Stimulated activated CD4-positive, alpha-beta T cell treated with anti-CD3 and anti-CD28 coated beads, Interleukin-12 subunit alpha, Interleukin-12 subunit beta, amount 100 ng/mL, for 48 hours (primary cell): ENCODE measurements at places on chromosomes 5 and 9.

GRCh38 chr9:113522419-113522818, 58.9 kb downstream of the RGS3 start:
- no peak for DNase-seq

DNA sequence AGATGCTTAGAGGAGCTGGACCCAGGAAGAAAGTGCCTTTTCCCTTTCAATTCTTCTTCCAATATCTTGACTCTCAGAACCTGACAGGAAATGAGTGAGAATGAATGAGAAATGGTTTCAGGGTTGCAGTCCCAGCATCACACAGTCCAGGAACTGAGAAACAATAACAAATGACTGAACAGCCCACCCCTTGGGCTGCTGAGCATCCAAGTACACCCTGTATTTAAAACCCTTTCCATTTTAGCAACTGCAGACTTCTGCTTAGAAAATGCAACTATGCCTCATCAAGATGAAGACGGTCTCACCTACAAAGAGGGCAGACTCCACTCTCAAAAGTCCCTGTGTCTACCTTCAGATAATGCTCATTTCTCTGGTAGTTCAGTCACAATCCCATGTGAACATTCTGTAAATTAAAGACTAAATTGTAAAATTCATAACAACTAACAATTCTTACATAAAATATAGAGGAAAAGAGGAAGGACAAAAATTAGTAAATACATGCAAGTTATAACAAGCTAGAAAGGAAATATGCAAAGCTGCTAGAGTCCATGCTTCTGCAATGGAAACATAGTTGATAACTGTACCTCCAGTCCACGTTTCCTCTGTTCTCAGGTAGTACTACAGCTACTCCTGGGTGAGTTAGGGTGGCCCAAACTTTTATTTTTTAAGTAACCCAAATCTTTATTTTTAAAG, 316.5 kb downstream of the ICE1 start:
- DNase-seq, result no peak

DNA sequence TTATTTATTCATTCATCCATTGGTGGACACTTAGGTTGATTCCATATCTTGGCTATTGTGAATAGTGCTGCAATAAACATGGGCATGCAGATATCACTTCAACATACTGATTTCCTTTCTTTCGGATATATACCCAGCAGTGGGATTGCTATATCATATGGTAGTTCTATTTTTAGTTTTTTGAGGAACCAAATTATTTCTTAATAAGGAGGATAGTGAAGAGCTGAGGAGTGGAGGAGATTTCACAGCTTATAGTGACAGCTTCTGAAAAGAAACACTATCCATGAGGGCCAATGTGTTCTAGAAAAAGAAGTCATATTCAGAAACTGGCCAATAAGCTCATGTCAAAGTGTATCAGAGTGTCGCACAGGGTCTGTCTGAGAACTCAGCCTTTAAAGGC, 183.3 kb downstream of the SEC61B start:
- no peak for DNase-seq

DNA sequence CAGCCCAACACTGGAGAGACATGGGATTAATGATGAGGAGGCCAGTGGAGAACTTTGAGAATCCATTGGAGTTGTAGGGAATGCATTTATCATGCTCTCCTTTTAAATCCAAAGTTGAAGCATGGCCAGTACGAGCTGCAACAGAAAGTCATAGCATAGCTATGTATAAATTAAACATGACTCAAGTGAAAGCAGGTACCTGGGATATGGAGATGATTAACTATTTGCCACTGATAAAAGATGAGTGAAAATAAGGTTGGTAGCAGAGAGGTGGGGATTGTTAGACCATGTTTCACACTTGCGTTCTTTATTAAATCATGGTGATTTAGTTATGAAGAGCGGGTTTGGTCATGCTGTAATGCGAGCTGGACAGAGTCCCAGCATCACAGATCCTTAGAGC, 189.6 kb downstream of the ARHGEF28 start:
- DNase-seq, result no peak

DNA sequence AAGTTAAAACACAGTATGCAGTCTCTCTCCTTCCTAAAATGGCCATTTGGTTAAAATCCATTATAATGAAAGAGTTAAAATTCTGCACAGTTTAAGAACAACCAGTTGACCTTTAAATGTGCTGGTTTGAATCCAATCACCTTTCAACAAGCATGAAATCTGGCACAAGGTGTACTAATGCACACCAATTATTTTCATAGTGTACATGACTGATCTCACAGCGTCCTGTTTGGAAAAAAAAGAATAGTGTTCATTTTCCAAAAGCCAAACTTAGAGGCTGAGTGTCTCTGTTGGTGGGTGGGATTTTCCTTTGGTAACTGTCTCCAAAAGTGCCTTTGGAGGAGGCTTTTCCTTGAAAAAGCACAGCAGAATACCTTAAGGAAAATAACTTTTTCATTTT, 180.6 kb downstream of the DEPDC1B start:
- DNase-seq, result no peak
